Stimulated activated CD4-positive, alpha-beta T cell treated with anti-CD3 and anti-CD28 coated beads, TNF-alpha, amount 100 ng/mL, for 48 hours (primary cell): ENCODE measurements at places on chromosomes 5 and 9.

DNA sequence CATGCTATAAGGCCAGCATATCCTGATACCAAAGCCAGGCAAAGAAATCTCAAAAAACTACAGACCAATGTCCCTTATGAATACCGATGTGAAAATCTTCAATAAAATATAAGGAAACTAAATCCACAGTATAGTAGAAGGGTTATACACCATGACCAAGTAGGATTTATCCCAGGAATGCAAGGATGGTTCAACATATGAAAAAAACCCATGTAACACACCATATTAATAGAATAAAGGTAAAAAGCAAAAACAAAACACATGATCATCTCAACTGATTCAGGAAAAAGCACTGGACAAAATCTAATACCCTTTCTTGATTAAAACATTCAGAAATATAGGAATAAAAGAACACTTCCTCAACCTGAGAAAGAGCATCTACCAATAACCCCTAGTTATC is 6.1 kb downstream of the FBXL17 start:
- DNase-seq = no peak

DNA sequence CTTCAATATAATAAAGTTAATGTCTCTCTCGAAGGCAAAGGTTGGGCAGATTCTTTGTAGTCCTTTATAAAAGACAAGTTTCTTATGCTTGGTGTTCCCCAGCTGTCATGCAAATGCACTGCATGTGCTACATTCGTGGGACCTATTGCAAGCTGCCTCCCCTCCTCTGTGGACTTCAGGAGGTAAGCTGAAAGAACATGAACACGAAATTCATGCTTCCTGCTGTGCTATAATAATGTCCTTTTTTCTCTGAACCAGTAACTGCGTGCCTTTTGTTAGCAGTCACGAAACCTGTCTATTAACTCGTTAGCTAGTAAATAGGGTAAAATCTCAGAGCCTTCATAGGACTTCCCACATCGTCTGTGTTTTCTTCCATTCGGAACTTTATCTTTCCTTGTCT is 363.5 kb downstream of the CDH9 start:
- DNase-seq = no peak

DNA sequence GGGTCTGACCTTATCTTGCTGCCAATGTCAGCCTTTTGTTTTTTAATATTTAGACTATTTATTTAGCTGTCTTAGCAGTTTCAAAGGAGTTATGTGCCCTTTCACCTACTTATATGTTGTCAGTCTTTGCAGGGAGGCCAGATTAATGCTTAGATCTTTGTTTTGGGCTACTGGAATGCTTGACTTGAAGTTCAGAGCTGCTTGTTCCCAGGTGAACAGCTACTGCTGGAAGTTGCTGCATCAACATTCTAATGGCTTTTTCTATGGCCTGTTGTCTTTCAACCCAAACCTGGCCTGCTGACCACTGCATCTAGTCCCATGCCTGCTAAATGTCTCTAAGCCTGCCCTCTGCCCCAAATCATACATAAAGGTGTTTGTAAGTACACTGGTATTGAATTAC is 3.0 kb downstream of the SLC22A5 start:
- DNase-seq = no peak

DNA sequence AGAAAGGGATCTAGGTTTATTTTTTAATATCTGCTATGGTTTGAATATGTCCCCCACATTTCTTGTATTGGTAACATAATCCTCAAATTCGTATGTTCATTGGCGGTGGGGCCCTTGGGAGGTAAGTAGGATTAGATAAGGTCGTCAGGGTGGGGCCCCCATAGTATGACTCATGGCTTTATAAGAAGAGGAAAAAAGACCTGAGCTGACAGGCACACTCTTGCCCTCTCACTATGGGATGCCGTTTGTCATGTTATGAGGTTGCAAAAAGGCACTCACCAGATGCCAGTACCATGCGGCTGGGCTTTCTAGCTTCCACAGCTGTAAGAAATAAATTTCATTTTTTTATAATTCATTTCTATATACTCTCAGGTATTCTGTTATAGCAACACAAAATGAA is 67.3 kb upstream of the SGCD start:
- DNase-seq = no peak

GRCh38 chr9:134741846-134742245 is 100.2 kb downstream of the COL5A1 start:
- DNase-seq = no peak
